ENCODE measurements at places on chromosomes 4 and X.

- DNase-seq = no peak
Observed at GRCh38 chr4:78737035-78737434, 39.1 kb upstream of the BMP2K start.

GRCh38 chr4:152038238-152038637 lies 277.4 kb upstream of the GATB start:
- no peak for DNase-seq

DNA sequence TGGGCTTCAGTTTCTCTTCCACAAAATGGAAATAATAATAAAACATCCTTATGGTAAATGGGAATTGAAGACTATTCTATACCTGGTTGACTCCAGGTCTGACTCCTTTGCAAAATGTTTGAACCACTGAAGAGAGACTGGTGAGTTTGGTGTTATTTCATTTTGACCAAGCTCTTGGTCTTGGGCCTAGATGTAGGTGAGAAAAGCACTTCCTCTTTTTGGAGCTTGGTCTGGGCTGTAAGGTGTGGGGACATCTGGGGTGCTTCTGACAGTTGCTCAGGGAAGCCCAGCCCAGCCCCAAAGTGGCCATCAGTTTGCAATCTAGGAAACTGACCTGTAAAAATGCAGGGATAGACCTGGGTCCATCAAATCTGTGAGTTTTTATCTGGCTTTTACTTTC lies 26.8 kb upstream of the SOD3 start:
- DNase-seq = no peak

GRCh38 chr4:141705048-141705746 lies 68.8 kb downstream of the IL15 start:
- no peak for DNase-seq

DNA sequence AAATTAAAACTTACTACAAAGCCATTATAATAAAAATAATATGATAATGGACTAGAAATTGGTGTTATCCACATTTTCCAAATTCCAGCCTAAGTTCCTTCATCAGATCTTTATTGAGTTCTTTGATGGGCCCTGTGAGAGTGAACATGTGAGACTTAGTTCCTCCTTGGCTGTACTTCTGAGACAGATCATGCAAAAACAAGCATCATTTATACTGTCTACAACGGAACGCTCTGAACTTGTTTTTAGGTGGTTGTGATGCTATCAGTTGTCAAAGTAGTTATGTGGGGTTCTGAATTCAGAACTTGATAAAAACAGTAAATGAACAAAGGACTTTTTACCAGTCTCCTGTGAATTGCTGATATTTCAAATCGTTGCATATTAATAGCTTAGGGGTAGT lies 48.9 kb downstream of the JADE3 start:
- DNase-seq = no peak

Measured in BJ (cell line).